Psoas muscle (tissue), 8 donors: ENCODE measurements at places on chromosomes 5 and 9.

- H3K36me3 ChIP-seq = no peaks in the 10 kb centered on the region
- peak; percentile 69 for DNase-seq
- H3K27me3 ChIP-seq = no peaks in the 10 kb centered on the region
- peak overlapping the region; percentile 50 for H3K27ac ChIP-seq
- no peaks in the 10 kb centered on the region for H3K4me1 ChIP-seq
These were observed 23.7 kb downstream of the PTGS1 start for GRCh38 chr9:122394265-122395125.

GRCh38 chr5:138986186-138986800, 111.2 kb upstream of the LRRTM2 start:
- H3K27me3 ChIP-seq = no peaks in the 10 kb centered on the region
- H3K4me3 ChIP-seq = no peak overlapping the region
- no peaks in the 10 kb centered on the region for H3K36me3 ChIP-seq
- H3K27ac ChIP-seq = no peak overlapping the region
- H3K4me1 ChIP-seq = no peaks in the 10 kb centered on the region

GRCh38 chr5:82320966-82321365, 42.8 kb upstream of the RPS23 start:
- H3K4me3 ChIP-seq = no peak overlapping the region
- no peaks in the 10 kb centered on the region for H3K27me3 ChIP-seq
- H3K36me3 ChIP-seq = no peaks in the 10 kb centered on the region

DNA sequence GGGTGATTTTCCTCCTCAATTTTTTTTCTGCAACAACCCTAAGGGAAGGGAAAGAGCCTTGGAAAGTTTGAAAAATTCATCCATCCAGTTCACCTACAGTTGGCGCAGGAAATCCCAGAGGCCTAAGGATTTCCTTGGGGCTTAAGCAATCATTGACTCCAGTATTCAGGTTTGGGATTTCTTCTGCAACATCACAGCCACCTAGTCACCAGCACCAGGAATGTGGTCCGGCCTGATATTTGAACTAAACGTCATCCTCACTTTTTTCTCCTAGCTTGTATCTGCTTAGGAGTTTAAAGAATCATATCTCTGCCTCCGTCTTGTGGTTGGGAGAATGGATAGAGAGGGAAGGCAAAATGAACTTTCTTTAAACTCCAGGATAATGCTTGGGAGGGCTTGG, 20.2 kb upstream of the TLE4 start:
- H3K36me3 ChIP-seq = no peaks in the 10 kb centered on the region
- H3K27me3 ChIP-seq = no peaks in the 10 kb centered on the region
- H3K4me1 ChIP-seq = no peaks in the 10 kb centered on the region
- DNase-seq = no peak
- no peak overlapping the region for H3K27ac ChIP-seq

DNA sequence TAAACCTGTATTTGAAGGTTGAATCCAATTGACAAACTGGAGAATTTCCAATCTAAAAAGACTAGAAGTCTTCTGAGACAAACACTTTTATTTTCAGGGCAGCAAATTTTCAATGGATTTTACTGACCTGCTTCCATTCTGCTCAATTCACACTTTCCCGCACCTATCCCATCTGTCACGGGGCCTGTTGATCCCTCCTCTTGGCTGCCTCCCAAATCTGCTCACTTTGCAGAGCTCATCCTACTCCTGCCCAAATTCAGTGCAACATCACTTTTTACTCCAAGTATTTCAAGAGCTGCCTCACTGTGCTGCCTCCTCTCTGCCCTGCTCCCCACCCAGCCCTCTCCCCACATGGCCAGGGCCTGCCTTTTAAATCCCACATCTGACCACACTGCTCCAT, 35.1 kb downstream of the GOLM1 start:
- H3K27me3 ChIP-seq = no peaks in the 10 kb centered on the region
- no peaks in the 10 kb centered on the region for H3K36me3 ChIP-seq
- H3K4me3 ChIP-seq = no peak overlapping the region
- no peak overlapping the region for H3K27ac ChIP-seq

GRCh38 chr9:137310189-137311052, 8.3 kb upstream of the NRARP start:
- H3K27me3 ChIP-seq = no peaks in the 10 kb centered on the region
- no peaks in the 10 kb centered on the region for H3K36me3 ChIP-seq
- no peak overlapping the region for H3K4me3 ChIP-seq
- H3K27ac ChIP-seq = no peak overlapping the region

DNA sequence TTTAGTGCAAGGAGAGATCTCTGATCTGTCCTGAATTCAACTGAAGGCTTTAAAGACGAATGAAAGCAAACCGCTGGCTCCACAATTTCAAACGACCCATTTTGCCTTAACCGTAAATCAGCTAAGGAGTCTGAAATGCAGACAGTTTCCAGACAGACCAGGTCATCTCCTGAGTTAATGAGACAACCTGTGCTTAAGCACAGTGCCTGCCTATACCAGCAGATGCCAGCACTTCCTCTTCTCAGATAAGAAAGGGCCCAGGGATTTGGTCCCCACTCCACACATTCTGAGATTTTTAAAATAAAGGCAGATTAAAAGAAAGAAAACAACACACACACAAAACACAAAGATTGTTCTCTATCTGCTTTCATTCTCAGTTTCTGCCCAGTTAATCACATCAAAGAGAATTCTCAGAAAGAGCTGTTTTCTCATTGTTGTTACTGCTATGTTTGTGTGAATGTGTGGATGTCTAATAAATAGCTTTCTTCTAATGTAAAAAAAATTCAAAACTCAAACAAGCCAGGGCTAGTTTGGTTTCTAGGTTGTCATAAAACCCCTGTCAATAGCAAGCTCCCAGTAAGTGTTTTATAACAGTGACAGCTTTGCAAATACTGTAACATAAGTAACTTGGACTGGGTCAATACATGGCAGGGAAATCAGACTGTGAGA, 157.7 kb upstream of the SLC24A2 start:
- no peaks in the 10 kb centered on the region for H3K4me1 ChIP-seq
- H3K27ac ChIP-seq = no peak overlapping the region
- no peak overlapping the region for H3K4me3 ChIP-seq
- H3K36me3 ChIP-seq = no peaks in the 10 kb centered on the region

GRCh38 chr5:178413988-178414387, 176.2 kb downstream of the COL23A1 start:
- DNase-seq = no peak
- H3K4me3 ChIP-seq = no peak overlapping the region
- no peaks in the 10 kb centered on the region for H3K4me1 ChIP-seq
- no peaks in the 10 kb centered on the region for H3K27me3 ChIP-seq
- no peak overlapping the region for H3K27ac ChIP-seq

GRCh38 chr9:126631254-126631653, 17.5 kb downstream of the LMX1B start:
- H3K4me3 ChIP-seq = no peak overlapping the region
- H3K4me1 ChIP-seq = no peaks in the 10 kb centered on the region
- no peak overlapping the region for H3K27ac ChIP-seq

- H3K4me3 ChIP-seq = no peak overlapping the region
- no peaks in the 10 kb centered on the region for H3K36me3 ChIP-seq
- DNase-seq = no peak
These were observed 216.9 kb downstream of the AUH start for GRCh38 chr9:91144769-91145168.

DNA sequence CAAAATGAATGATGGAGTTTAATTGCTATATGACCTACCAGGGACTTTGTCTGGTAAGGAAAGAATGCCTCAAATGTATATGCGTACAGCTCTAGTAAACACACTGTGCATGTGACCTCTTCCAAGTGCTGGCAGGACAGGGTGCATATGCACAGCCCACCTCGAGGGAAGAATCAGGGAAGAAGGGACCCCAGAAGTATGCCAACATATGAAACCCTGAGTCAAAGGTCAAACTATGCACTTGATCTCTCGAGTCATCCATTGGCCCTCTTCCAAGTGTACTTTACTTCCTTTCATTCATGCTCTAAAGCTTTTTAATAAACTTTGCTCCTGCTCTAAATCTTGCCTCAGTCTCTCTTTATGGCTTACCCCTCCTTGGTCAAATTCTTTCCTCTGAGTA, 804.6 kb upstream of the COX7C start:
- no peak overlapping the region for H3K27ac ChIP-seq
- H3K27me3 ChIP-seq = peaks cover 4% of the 10 kb centered on the region
- H3K4me3 ChIP-seq = no peak overlapping the region
- H3K4me1 ChIP-seq = no peaks in the 10 kb centered on the region
- H3K36me3 ChIP-seq = no peaks in the 10 kb centered on the region

DNA sequence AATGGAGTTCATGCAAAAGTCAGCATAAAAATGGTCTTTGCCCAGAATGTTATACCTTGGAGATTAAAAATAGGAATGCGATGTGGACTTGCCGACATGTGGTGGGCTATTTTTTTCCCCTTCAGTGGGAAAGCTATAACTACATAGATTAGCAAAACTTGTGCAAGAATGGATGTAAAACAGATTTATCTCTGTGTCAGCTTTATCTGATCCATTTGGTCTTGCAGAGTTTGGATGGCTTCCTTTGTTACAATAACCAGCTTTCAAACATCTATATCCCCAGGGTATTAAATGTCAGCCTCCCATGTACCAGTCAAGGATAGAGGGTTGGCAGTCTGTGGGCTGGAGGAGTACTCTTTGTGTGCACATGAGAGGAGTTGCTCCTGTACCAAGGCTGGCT, 284.9 kb downstream of the TMEM38B start:
- no peak overlapping the region for H3K4me3 ChIP-seq
- no peak overlapping the region for H3K27ac ChIP-seq
- H3K36me3 ChIP-seq = no peaks in the 10 kb centered on the region
- DNase-seq = no peak
- peaks cover 1% of the 10 kb centered on the region for H3K4me1 ChIP-seq
- H3K27me3 ChIP-seq = no peaks in the 10 kb centered on the region

- no peak overlapping the region for H3K27ac ChIP-seq
- no peak for DNase-seq
- peaks cover 46% of the 10 kb centered on the region for H3K27me3 ChIP-seq
- H3K36me3 ChIP-seq = no peaks in the 10 kb centered on the region
These were observed 7.7 kb downstream of the MAST4 start for GRCh38 chr5:66603881-66604280.

DNA sequence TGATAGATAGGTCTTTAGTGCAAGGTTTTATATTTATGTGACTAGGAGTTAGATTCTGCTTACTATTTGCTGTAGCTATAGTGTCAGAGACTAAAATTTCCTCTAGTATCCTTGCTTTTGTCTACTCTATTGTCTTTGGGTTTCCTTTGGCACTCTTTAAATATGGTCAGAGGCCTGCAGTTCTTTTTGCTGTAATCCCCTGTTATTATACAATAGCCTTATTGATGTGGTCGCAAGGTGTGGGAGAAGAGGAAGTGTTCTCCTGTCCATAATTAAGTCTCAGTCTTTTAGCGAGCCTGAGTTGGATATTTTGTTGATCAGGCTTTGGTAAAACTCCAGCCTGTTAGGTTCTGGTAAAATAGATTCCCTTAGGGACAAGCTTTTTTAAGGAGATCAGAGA, 34.9 kb downstream of the LURAP1L start:
- no peak overlapping the region for H3K4me3 ChIP-seq
- H3K4me1 ChIP-seq = peaks cover 18% of the 10 kb centered on the region
- no peak overlapping the region for H3K27ac ChIP-seq
- no peaks in the 10 kb centered on the region for H3K36me3 ChIP-seq

- H3K4me3 ChIP-seq = no peak overlapping the region
- H3K27ac ChIP-seq = no peak overlapping the region
- H3K4me1 ChIP-seq = no peaks in the 10 kb centered on the region
- DNase-seq = no peak
- H3K36me3 ChIP-seq = no peaks in the 10 kb centered on the region
- H3K27me3 ChIP-seq = no peaks in the 10 kb centered on the region
These were observed 176.1 kb upstream of the HMHB1 start for GRCh38 chr5:143635888-143636287.

GRCh38 chr9:137317718-137318511, 15.8 kb upstream of the NRARP start:
- no peaks in the 10 kb centered on the region for H3K27me3 ChIP-seq
- H3K4me1 ChIP-seq = peaks cover 9% of the 10 kb centered on the region
- peak; percentile 49 for DNase-seq
- no peaks in the 10 kb centered on the region for H3K36me3 ChIP-seq

- no peak for DNase-seq
- no peaks in the 10 kb centered on the region for H3K27me3 ChIP-seq
- no peak overlapping the region for H3K27ac ChIP-seq
- peaks cover 12% of the 10 kb centered on the region for H3K4me1 ChIP-seq
- H3K4me3 ChIP-seq = no peak overlapping the region
These were observed 43.5 kb upstream of the ANKDD1B start for GRCh38 chr5:75567710-75568109.

GRCh38 chr9:108961151-108961550, 27.0 kb downstream of the ABITRAM start:
- peaks cover 41% of the 10 kb centered on the region for H3K36me3 ChIP-seq
- H3K4me1 ChIP-seq = no peaks in the 10 kb centered on the region
- H3K27me3 ChIP-seq = no peaks in the 10 kb centered on the region
- DNase-seq = no peak

- no peak overlapping the region for H3K27ac ChIP-seq
- no peaks in the 10 kb centered on the region for H3K4me1 ChIP-seq
- no peaks in the 10 kb centered on the region for H3K27me3 ChIP-seq
- no peak overlapping the region for H3K4me3 ChIP-seq
- DNase-seq = no peak
These were observed 634.4 kb upstream of the WWC1 start for GRCh38 chr5:167657016-167657415.

GRCh38 chr9:27866741-27867140, 293.5 kb upstream of the C9orf72 start:
- no peaks in the 10 kb centered on the region for H3K36me3 ChIP-seq
- no peaks in the 10 kb centered on the region for H3K4me1 ChIP-seq
- no peak overlapping the region for H3K27ac ChIP-seq

- no peaks in the 10 kb centered on the region for H3K4me1 ChIP-seq
- H3K4me3 ChIP-seq = no peak overlapping the region
- DNase-seq = no peak
These were observed 178.1 kb downstream of the TMEM161B start for GRCh38 chr5:88090506-88090905.

- no peaks in the 10 kb centered on the region for H3K36me3 ChIP-seq
- H3K27ac ChIP-seq = no peak overlapping the region
- no peak overlapping the region for H3K4me3 ChIP-seq
- no peak for DNase-seq
- no peaks in the 10 kb centered on the region for H3K27me3 ChIP-seq
- peaks cover 5% of the 10 kb centered on the region for H3K4me1 ChIP-seq
These were observed 89.7 kb upstream of the SLC44A1 start for GRCh38 chr9:105154723-105155191.
